ENCODE measurements at places on chromosomes 4 and X.

DNA sequence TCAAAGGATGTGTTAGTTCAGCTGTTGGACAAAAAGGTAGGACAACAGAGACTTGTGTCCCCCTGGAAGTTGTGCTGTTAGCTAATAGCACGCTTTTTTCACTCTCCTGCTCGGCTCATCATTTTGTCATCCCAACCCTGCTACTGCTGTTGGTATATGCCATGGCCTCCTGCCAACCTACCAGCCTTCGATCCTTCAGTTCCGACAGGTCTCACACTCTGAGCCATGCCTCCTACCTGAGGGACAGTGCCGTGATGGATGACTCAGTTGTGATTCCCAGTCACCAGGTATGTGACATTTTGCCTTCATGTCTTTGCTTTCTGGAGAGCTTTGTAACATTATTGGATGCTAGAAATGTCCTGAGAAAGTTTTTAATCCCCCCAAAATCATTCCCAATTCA lies 268.1 kb downstream of the ANK2 start:
- DNase-seq = peak; percentile 33

DNA sequence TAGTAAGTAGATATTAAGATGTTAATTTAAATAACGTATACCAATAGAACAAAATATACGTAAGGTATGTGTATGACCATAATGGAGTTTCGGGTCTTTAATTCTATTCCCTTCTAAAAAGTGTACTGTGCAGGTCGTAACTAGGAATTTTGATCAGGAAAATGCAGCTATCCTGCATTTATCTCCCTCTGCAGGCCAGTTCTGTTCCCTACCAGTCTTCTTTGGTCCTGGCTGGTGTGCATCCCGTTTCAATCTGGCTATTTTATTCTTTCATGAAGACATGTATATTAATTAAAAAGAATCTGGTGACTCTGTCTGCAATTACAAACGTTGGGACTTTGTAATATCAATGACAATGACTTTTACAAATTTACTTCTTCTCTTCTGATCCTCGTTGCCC lies 534.1 kb upstream of the AADAT start:
- no peak for DNase-seq

DNA sequence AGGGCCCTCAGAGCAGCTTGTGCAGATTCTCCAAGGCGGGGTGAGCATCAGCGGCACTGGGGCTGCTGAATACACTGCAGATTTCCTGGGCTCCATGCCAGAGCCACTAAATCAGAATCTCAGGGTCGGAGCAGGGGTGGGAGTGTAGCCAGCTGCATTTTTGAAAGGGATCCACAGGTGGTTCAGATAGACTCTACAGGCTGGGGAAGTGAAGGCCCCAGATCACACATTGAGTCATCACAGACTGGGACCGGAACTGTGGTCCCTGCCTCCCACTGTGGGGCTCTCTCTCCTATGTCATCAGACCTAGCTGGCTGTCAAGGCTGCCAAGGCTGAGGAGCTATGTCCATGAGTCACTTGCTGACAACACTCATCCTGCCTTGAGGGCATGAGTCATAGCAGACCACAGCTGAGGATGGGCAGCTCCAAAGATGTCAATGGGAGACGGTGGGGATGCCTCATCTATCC lies 162.3 kb upstream of the MAMLD1 start:
- peak; percentile 24 for DNase-seq

DNA sequence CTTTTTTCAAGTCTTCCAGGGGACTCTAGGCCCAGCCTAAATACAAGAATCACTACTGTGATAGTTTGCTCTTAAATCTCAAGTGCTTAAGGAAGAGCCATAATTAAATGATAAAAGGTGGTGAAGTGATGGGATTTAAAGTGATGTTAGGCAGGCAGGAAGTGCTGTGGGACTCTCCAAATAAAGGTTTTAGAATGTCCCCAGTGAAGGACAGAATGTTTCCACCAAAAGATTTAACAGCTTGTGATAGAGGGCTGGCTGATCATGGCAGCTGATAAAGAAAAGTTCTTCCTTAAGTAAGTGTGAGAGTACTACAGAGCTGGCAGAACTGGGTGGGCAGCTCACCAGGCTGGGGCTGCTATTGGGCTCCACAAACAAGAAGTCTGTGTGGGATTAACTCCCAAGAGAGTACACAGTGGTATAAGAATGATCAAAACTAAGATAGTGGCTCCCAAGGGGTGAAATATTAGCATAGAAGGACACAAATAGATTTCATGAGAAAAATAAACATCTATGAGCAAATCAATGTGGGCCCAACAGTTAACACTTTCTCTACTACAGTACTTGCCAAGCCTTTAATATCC lies 637.2 kb upstream of the CPEB2 start:
- DNase-seq = no peak

DNA sequence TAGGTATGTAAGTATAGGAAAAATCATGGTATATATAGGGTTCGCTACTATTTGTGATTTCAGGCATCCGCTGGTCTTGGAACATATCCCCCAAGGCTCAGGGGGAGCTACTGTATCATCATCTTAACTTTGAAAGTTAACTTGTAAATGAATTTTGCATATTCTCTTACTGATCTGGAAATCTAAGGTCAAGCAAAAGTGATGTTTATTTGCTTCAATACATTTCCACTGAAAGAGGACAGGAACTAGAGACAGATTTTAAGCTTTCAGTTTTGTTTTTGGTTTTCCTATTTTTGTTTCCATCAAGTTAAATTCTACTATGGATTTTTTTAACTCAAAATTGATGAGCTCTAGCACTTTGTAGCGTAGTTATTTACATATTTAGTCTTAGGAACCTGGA lies 56.2 kb downstream of the NAF1 start:
- DNase-seq = no peak

GRCh38 chrX:11143931-11144678 lies 33.0 kb downstream of the HCCS start:
- DNase-seq = peak; percentile 66

- DNase-seq = no peak
Measured at GRCh38 chr4:92299152-92299551, 4.6 kb upstream of the GRID2 start.

DNA sequence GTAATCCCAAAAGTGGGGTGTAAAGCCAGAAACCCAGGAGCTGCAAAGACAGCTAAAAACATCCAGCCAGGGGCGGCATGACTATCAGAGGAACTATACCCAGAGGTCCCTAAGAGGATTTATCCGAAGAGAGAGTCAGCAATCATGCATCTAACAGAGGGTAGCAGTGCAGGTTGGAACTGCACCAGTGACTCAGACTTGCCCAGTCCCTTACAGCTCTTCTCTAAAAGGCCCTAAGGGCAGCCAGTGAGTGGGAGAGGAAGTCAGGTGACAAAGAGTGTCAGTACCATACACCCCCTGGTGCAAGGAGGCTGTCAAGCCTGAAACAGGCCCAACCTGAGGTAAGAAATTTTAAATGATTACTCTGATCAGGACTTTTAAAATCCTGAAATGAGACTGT lies 88.1 kb downstream of the CAMK2D start:
- peak; percentile 5 for DNase-seq

- no peak for DNase-seq
Measured at GRCh38 chrX:116607776-116608175, 145.0 kb upstream of the CT83 start.

GRCh38 chr4:188037003-188037713 lies 41.6 kb downstream of the ZFP42 start:
- no peak for DNase-seq

DNA sequence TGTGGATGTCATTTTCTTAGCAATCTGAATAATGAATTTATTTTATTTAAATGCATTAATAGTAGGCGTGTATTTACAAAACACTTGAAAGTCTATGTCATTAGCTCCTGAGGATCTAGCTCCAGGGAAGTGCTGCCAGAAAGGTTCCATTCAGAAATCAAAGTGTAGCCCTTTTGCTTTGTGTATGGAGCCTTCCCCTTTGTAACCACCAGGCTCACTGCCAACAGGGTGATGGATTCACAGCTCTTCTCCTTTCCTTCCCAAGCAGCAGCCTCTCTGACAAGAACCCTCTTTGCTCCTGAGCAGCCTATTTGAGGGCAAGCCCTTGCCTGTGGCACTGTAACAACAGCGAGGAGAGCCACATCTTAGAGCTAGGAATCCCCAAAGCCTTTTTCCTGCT lies 286.0 kb upstream of the RASGEF1B start:
- DNase-seq = no peak

DNA sequence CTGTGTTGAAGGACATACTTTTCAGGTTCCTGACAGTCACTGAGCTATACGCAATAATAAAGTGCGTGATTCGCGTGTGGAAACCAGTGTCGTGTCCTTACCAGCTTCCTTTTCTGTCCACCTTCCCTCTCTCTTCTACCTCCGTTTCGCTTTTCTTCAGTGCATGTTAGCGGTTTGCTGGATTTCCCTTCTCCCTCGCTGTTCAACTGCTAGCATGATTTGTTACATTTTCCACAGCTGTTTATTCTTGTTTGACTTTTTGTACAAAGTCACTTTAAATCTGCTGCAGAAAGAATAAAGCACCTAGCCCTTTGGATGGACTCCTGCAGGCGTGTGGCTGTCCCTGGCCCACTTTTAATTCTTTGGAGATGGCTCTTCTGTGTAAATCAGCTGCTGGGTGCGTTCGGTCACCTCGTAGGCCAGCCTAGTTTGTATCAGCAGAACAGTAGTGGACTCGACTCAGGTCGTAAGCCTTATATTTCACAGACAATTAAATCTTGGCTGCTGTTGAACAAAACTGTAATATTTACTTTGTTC lies 8.9 kb upstream of the HAND2 start:
- no peak for DNase-seq

GRCh38 chr4:140675599-140676231 lies 80.5 kb downstream of the TBC1D9 start:
- no peak for DNase-seq

DNA sequence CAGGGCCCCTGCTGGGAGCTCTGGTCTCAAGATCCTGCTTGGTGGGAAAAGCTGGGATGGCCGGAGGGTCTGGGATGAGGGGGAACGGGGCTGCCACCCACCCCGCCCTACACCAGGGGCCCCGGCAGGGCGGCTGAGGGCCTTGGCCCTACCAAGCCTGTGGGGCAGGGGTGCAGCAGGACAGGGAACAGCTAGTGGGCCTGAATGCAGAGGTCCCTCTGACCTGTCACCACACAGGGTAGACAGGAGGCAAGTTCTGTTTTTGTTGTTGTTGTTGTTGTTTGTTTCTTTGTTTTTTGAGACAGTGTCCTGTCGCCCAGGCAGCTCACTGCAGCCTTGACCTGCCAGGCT lies 332 bp upstream of the RENBP start:
- no peak for DNase-seq

DNA sequence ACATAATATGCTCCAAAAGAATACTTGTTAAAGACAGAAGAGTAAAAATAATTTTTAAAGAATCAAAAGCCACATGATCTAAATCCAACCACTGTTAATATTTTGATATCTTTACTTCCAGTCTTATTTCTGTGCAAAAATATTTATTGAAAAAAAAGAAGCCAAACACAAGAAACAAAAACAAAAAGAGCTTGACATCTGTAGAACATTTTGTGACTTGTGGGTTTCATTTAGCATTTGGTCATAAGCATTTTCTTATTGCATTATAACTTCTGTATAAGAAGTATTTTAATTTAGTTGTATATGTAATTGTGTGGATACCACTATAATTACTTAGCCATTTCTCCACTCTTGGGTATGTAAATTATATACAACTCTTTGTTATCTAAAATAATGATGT lies 63.1 kb downstream of the DIPK2B start:
- DNase-seq = no peak

- DNase-seq = no peak
Measured at GRCh38 chr4:55729351-55730279, 90.0 kb upstream of the EXOC1L start.

DNA sequence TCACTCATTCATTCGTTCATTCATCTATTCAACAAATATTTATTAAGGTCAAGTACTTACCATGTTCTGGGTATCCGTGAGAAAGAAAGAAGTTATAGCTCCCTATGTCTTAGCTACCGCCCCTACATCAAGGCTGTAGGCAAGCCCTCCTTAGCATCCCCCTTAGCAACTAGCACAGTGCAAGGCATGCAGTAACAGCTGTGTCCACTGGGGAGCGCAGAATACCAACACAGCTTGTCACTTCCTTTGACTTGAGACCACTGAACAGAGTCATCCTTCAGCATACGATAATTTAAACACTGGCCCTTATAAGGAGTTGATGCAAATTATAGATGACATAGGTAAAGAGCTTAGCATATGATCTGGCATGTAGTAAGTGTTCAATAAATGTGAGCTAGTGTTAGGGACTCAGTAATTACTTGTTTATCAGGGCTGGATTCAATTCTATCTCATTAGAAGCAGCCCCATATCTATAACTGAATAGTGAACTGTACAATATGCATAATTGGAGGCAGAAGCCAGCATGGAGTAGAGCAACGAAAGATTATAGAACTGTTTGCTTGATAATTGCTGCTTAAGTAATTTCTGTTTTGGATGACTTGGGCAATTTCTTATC lies 8.7 kb downstream of the KIAA1210 start:
- DNase-seq = peak; percentile 52

DNA sequence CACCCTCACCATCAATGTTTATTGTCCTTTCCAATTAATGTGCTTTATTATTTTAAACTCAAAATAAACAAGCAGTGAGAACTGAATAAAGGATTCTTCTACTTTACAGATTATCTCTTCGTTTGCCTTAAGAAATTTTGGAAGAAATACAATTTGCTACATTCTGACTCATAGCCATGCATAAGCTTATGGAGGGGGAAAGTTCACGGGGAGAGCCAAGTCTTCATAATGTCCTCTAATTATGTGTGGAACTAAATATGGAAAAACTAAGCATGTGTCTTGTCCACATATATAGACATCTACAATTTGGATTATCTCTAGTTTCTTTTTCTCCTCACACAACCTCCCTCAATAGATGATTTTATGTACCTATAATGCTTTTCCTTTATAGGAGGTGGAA lies 17.5 kb downstream of the CXCL13 start:
- no peak for DNase-seq

DNA sequence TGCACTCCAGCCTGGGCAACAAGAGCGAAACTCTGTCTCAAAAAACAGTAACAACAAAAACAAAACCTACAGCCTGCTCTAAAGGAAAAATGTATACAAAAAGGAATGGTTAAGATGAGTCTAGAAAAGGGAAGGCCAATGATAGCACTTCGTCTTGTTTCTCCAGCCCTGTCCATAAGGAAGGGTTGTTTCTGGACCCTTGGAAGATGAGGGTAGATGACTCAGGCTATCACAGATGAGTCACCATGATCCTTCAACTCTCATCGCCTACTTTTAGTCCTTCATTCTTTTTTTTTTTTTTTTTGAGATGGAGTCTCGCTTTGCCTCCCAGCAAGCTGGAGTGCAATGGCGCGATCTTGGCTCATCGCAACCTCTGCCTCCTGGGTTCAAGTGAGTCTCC lies 8.8 kb downstream of the PLA2G12A start:
- DNase-seq = no peak

DNA sequence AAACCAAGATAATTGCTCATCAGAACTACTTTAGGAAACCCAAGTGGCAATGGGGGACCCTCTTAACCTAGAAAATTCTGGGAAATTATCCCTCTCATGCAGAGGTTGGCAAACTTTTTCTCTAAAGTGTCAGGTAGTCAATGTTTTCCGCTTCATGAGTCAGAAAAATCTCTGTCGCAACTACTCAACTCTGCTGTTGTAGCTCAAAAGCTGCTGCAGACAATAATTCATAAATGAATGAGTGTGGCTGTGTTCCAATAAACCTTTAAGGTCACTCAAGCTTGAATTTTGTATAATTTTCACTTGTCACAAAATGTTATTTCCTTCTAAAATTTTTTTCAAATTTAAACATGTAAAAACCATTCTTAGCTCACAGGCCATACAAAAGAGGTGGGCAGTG lies 193.4 kb upstream of the MID1 start:
- no peak for DNase-seq
